ENCODE measurements at places on chromosomes 6 and 20. TPM values are rescaled to one million over a fixed set of nuclear protein-coding genes. Genes with fewer than 3 reads are reported as not detected.

DNA sequence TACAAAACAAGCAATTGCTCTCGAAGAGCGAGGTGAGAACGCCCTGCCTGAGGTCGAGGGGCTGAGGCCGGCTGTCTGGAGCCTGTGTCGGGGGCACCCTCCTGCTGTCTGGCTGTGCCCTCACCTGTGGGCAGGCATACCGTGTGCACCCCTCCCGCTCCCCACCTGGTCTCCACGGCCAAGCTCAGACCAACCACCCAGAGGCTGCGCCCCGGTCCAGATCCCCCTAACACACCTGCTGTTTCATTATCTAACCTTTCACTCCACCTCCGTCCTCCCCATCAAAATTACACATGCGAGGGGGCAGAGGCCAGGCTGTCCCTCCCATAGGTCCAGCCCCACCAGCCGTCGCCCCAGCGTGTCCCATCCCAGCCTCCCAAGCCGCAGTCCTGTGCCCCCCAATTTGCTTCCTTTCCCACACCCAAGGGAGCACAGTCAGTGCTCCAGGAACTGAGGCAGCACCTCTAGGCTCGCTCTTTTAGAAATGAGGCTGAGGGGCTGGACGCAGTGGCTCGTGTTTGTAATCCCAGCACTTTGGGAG is 35.2 kb downstream of the NTSR1 start:
- peak; percentile 28 for DNase-seq

DNA sequence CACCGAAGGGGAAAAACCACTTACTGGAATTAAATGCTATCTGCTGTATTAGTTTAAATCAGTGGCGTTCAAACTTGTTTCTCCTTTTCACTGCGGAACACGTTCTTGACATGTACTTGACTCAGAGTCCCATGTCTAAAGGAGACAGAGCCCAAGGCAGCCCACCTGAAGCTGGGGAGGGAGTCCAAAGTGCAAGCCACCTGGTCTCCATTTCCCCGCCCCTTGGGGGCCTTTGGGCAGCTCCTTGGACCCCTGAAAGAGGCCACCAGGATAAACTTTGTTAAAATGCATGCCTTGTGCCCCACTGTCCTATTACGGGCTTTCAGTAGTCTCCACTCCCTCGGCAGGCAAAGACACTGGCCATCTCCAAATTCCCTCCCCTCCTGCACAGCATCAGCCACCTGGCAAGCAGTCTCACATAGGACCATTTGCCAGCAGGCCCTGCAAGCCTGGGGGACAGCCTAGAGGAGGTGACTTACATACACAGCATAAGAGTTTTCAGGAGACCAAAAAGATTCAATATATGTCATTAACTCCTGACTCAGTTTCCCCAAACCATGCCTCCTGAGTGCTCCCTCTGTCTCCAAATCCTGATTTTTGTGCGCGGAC is 6.7 kb downstream of the PCK1 start:
- no peak for DNase-seq

GRCh38 chr6:25959890-25960536 is 2.6 kb upstream of the TRIM38 start:
- no peak for DNase-seq

IRF4 gene
- total RNA-seq, result 0.68 TPM

CENPW gene
- total RNA-seq, result 0.65 TPM

Data from Right ventricle myocardium inferior (tissue), 1 donor.